ENCODE measurements at places on chromosomes 11 and 22. TPM values are rescaled to one million over a fixed set of nuclear protein-coding genes. Genes with fewer than 3 reads are reported as not detected.

SCGB1A1 gene
- not detected for polyA plus RNA-seq

APOC3 gene
- not detected for polyA plus RNA-seq

HEPN1 gene
- 0.04 TPM for polyA plus RNA-seq

CHCHD10 gene
- polyA plus RNA-seq = 460 TPM

KRTAP5-10 gene
- polyA plus RNA-seq = not detected

SMTN gene
- 23.0 TPM for polyA plus RNA-seq

GUCY1A2 gene
- polyA plus RNA-seq = 0.57 TPM

MFRP gene
- polyA plus RNA-seq = not detected

RAB38 gene
- 0.63 TPM for polyA plus RNA-seq

RIMBP3B gene
- polyA plus RNA-seq = not detected

SCT gene
- 0.44 TPM for polyA plus RNA-seq

CD3D gene
- 0.12 TPM for polyA plus RNA-seq

KCNC1 gene
- polyA plus RNA-seq = 0.01 TPM

BDNF gene
- polyA plus RNA-seq = 0.01 TPM

ARCN1 gene
- polyA plus RNA-seq = 49.4 TPM

KRTAP5-11 gene
- not detected for polyA plus RNA-seq

UBQLN3 gene
- polyA plus RNA-seq = not detected

OR10D3 gene
- polyA plus RNA-seq = not detected

TMEM45B gene
- 0.09 TPM for polyA plus RNA-seq

LRRC75B gene
- 3.9 TPM for polyA plus RNA-seq

IGSF9B gene
- polyA plus RNA-seq = 0.56 TPM
